NCI-H460 (cell line): ENCODE measurements at places on chromosomes 7 and 10.

GRCh38 chr10:5491477-5491876 lies 7.9 kb downstream of the CALML5 start:
- DNase-seq, result no peak

DNA sequence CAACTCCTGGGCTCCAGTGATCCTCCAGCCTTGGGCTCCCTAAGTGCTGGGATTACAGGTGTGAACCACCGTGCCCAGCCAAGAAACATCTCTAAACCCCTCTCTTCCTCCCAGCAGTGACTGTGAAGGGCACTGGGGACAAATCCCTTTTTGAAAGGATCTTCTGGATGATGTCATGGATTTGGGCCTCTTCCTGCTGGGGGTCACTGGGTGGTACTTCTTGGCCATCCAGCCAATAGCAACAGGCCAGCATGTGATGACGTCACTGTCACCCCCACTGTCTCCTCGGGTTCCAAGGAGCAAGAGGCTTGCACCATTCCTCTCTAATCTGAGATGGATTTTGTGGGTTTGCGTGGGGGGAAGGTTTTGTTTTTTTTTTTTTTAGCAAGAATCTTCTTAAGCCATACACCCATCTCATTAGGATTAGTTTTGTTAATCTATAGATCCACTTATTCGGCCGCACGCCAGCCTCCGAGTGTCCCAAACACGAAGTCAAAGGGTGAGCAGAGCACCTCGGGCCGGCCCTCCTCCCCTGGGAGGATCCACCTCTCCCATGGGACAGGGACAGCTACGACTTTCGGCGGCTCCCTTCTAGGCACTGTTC lies 29.4 kb upstream of the TNRC18 start:
- DNase-seq, result no peak

DNA sequence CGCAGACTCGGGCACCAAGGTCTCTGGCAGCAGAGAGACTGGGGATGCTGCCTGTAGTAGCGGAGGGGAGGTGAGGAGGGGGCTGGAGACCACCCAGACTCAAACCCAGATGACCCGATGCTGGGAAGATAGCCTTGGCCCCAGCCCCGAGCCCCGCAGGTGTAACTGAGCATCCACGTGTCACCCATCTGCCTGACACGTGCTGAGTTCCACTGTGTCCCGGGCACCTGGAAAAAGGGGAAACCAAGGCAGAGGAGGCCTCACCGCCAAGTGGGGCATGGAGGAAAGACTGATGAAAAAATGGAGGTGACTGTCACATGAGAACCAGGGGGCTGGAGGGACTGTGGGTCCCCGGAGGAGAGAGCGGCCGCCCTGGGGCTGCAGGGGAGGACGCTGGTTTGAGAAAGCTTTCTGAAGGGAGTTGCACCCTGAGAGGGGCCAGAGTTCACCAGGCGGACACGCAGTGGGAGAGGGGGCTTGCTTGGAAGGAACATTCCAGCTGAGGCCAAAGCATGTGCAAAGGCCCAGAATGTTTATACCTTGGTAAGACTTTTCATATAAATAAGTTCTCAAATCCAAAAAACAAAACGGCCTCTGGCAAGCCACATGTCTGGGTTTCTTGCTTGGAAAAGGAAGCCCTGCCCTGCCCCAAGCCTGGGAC lies 27.4 kb upstream of the ELN start:
- DNase-seq, result no peak

- DNase-seq, result no peak
These were observed 491.8 kb upstream of the GHITM start for GRCh38 chr10:83647526-83647925.

GRCh38 chr7:29613100-29613499 lies 49.5 kb downstream of the PRR15 start:
- no peak for DNase-seq

DNA sequence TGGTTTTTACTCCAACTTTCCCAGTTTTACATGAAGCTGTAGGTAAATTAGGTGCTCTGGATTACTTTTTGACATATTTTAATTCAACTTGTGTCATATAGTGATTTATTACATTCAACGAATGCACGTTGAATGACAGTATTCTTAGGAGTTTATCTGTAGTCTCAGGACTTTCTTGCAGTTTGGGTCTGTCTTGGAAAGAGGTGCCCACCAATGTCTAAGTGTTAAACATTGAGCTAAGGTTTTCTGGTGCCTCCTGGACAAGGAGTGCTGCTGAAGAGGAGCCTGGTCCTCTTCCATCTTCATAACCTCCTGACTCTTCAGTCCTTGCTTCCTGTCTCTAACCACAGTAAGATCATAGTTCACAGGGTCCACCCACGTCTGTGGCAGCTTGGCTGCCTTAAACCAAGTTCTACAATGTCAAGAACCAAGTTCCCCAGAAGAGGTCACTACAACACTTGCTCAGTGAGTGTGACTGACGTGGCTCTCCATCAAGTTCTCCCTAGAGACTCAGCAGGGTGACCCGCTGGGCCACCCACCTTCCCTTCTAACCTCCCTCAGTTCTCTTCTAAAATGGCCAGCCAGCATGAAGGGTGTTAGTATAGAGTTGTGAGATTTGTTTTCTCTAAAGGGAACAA lies 6.1 kb downstream of the NPY start:
- peak; percentile 57 for DNase-seq

DNA sequence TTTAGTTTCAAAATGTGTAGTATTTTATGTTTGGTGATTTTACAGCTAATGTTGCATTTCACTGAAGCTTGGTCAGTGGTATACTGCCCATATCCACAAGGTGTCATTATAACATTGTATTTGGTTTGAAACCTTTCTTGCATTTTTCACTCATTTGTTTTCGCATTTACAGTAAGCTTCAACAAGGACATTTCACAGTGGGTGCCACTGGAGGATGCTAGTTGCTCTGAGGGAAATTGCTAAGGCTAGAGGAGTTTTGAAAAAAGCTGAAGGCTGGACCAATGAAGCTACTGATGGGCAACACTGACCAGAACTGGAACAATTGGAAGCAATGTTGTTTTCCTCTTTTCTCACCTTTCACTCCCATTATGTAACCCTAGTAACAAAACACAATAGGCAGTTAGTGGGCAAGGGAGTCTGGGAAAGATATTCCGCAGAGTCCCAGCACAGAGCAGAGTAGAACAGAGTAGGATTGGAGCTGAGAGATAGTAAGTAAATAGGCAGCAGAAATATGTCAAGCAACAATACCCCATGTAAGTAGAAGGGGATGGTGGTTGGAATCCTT lies 23.6 kb upstream of the SRI start:
- peak; percentile 35 for DNase-seq

GRCh38 chr7:13851736-13852135 lies 137.7 kb downstream of the ETV1 start:
- peak; percentile 78 for DNase-seq

DNA sequence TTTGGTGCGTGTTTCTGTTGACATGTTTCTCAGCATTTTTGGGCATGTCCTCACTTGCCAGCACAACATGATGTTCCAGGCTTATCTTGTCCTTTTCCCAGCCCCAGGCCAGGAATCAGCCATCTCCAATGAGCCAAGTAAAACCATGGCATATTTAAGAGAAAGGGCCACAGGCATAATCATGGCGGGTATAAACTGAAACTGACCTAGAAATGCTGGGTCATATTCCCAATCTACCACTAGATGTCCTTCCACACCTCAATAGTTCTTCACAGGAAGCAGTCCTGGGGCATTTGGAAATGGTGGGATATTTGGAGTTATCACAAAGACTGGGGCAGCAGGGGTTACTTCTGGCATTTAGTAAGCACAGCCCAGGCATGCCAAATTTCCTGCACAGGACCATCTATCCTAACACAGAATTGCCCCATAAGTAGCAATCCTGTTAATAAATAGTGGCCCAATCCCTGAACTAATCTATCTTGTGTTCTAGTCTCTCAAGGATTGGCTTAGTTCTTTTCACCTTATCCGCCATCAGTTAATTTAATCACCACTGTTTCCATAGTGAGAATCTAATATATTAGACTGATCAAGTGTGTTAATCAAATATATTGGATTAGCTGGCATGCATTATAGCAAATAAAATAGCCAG lies 101.6 kb downstream of the NPSR1 start:
- DNase-seq, result peak; percentile 56

DNA sequence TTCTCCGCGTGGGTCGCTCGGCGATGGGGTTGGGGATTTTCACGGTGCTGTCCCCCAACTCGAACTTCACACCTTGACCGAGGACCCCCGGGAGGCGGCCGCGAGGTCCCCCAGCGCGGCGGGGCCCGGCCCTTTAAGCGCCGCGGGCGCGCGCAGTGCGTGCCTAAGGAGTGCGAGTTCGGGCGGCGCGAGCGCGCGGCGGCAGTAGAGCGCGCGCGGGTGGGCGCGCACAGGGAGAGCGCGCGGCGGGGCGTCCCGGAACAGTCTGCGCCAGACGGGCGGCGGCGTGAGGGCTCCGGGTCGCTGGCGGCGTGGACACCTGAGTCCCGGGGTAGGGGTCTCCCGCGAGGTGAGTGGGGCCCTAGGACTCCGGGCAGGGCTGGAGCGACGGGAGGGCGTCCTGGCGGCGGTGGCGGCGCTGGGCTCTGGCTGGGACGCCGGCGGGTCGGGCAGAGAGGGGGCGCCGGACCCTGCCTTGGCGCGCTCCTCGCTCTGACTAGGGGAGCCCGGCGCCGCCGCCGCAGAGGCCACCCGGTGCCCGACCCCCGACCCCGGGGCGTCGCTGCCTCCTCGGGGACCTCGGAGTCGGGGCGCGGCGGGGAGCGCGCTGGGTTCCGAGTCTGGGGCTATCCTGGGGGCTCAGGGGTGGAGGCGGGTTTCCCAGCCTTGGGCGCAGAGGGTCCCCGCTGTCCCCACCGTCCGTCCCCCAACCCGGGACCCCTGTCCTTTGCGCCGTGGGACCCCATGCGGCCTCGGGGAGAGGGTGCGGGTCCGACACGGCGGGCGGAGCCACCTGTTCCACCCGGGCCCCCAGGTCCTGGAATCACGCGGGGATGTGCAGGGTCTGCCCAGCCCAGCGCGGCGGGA lies at the start of gene PROSER2:
Gene PROSER2 (plus strand): TSS at position 235 of the 867 bp plus-strand sequence. CDS start 28,722 bp downstream, outside the sequence.
- DNase-seq, result peak; percentile 35

DNA sequence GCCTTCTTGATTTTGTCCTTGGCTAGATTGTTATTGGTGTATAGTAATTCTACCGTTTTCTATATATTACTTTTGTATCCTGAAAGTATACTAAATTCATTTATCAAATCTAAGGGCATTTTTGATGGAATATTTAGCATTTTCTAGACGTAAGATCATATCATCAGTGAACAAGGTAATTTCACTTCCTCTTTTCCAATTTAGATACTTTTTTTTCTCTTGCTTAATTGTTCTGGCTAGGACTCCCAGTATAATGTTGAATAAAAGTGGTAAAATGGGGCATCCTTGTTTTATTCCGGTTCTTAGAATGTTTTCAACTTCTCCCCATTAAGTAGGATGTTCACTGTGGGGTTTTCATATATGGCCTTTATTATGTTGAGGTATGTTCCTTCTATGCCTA lies 260.7 kb downstream of the POLR1F start:
- no peak for DNase-seq

- DNase-seq, result peak; percentile 41
These were observed 83.0 kb upstream of the SEC61G start for GRCh38 chr7:54841772-54842697.

DNA sequence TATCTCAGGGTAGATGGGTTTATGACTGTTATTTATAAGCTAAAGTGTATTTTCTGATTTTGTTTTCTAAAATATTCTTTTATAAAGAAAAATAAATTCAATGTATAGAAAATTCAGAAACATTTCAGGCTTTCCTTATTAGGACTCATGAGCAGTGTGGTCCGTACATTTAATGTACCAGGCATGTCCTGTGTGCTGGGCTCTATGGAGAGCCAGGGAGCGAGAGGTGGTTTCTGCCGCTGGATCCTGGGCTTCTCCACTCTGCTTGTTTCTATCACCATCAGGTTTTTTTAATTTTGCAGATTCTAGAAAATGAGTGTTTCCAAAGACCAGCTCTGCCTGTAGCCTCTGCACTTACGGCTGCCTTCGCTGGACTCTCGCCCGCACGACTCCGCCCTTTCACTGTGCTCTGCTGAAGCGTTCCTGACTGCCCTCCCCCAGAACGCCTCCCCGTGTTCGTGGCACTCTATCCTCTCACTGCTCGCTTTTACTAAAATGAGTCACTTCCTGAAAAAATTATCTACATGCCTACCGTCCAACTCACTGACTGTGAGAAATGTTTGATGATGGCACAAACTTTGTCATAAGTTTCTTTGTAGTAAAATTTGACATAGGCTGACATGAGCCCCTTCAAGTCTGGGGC lies 188.5 kb downstream of the ZMYND11 start:
- DNase-seq, result peak; percentile 66

- peak; percentile 85 for DNase-seq
These were observed 159.5 kb upstream of the AGR3 start for GRCh38 chr7:17041324-17041723.

GRCh38 chr10:42781893-42782445 lies 626 bp upstream of the BMS1 start:
- no peak for DNase-seq
